Gastrocnemius medialis (tissue), 4 donors: ENCODE measurements at places on chromosomes 16 and 17. TPM values are rescaled to one million over a fixed set of nuclear protein-coding genes. Genes with fewer than 3 reads are reported as not detected.

CNGB1 gene
- total RNA-seq, result not detected

GRCh38 chr16:77553130-77553529 lies 118.3 kb upstream of the ADAMTS18 start:
- no peak for DNase-seq

GRCh38 chr17:17537311-17538099 lies 41.3 kb upstream of the RASD1 start:
- no peak for DNase-seq

KRT20 gene
- total RNA-seq, result not detected

TP53I13 gene
- total RNA-seq, result 32.6 TPM

DNA sequence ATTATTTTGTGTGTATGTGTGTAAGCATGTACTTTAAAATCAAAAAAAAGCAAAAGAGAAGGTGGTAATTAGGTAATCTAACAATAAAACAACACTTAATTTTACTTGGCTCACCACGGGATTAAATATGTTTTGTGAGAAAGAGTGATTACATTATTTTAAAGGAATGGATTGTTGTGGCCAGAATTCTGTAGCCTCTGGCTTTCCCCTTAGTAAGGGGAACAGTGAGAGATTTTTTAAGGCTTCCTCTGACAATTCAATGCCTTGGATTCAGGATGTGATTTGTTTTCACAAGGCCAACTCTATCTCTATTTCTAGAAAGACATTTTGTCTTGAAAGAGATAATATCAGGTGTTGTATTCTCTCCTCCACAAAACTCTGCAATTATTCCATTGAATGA lies 560.3 kb upstream of the CDH8 start:
- DNase-seq, result no peak

NACA2 gene
- total RNA-seq, result not detected

GRCh38 chr16:86497551-86498021 lies 12.7 kb upstream of the FOXF1 start:
- DNase-seq, result no peak

DNA sequence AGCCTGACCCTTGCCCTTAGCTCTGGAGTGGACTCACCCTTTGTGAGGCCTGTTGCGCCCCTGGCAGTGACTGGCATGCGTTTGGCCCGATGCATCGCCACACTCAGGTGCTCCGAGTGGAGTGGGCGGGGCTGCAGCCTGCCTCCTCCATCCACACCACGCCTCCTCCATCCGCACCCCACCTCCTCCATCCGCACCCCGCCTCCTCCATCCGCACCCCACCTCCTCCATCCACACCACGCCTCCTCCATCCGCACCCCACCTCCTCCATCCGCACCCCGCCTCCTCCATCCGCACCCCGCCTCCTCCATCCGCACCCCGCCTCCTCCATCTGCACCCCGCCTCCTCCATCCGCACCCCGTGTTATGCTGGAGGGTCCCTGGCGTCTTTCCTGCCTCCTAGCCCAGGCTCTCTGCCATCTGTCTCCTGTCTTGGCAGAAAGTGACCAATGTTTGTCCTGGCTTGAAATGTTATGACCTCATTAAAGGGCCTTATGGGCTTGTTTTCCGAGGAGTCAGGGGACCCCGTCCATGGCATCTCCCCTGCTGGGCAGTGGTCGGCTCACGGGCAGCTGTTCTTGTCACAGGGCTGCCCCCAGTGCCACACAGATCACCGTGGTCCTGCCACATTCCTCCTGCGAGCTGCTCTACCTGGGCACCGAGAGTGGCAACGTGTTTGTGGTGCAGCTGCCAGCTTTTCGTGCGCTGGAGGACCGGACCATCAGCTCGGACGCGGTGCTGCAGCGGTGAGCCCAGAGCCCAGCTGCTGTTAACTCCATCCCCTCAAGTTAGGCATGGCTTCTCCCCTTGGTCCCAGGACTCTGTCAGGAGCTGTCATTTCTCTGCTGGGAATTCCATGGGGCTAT lies 28.7 kb upstream of the MYO15B start:
- DNase-seq, result no peak
